ENCODE measurements at places on chromosomes 12 and 14. TPM values are rescaled to one million over a fixed set of nuclear protein-coding genes. Genes with fewer than 3 reads are reported as not detected.
A peak's percentile ranks its signal among the peaks of the same experiment; 100 is the strongest.

GRCh38 chr12:18979401-18980126 is 150.0 kb upstream of the PLEKHA5 start:
- H3K36me3 ChIP-seq: no peaks in the 10 kb centered on the region
- H3K27me3 ChIP-seq: no peaks in the 10 kb centered on the region
- peak overlapping the region; percentile 58 for H3K27ac ChIP-seq
- H3K4me1 ChIP-seq: no peaks in the 10 kb centered on the region
- H3K4me3 ChIP-seq: no peak overlapping the region

- H3K4me1 ChIP-seq: peaks cover 6% of the 10 kb centered on the region
- no peak overlapping the region for H3K27ac ChIP-seq
- H3K36me3 ChIP-seq: no peaks in the 10 kb centered on the region
- H3K27me3 ChIP-seq: no peaks in the 10 kb centered on the region
These were observed 25.2 kb upstream of the NTN4 start for GRCh38 chr12:95815632-95816212.

RIN3 gene
- total RNA-seq: 13.8 TPM

DNA sequence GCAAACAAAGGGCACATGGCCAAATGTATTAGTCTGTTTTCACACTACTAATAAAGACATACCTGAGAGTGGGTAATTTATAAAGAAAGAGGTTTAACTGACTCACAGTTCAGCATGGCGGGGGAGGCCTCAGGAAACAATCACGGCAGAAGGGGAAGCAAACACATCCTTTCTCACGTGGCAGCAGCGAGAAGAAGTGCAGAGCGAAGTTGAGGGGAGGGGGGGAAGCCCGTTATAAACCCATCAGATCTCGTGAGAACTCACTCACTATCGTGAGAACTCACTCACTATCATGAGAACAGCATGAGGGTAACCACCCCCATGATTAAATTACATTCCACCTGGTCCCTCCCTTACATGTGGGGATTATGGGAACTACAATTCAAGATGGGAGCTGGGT is 66.1 kb downstream of the ST8SIA1 start:
- H3K27ac ChIP-seq: no peak overlapping the region
- H3K27me3 ChIP-seq: no peaks in the 10 kb centered on the region
- H3K4me1 ChIP-seq: no peaks in the 10 kb centered on the region
- DNase-seq: no peak
- no peak overlapping the region for H3K4me3 ChIP-seq
- H3K36me3 ChIP-seq: no peaks in the 10 kb centered on the region

PIWIL1 gene
- total RNA-seq: not detected

DEPDC4 gene
- 0.47 TPM for total RNA-seq

DNA sequence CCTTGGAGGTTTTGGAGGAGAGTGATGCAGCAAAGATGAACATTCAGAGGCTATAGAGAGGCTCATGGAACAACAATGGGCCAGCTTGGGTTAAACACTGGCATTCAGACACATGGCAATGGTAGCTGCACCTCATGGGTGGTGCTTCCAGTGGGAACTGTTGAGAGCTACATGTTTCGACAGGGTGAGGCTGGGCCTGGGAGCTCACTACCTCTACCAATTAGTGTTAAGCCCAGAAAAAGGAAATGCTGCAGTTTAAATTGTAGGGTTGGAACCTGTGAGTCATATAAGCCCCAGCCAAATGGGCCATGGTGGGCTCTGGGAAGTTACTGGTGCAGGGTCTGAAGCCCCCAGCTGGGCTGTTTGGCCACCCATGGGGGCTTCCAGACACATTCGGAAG is 279.7 kb downstream of the ZFP36L1 start:
- no peaks in the 10 kb centered on the region for H3K36me3 ChIP-seq
- no peak overlapping the region for H3K4me3 ChIP-seq
- H3K27me3 ChIP-seq: no peaks in the 10 kb centered on the region
- H3K4me1 ChIP-seq: peaks cover 52% of the 10 kb centered on the region
- H3K27ac ChIP-seq: no peak overlapping the region

FSCB gene
- total RNA-seq: not detected

DNA sequence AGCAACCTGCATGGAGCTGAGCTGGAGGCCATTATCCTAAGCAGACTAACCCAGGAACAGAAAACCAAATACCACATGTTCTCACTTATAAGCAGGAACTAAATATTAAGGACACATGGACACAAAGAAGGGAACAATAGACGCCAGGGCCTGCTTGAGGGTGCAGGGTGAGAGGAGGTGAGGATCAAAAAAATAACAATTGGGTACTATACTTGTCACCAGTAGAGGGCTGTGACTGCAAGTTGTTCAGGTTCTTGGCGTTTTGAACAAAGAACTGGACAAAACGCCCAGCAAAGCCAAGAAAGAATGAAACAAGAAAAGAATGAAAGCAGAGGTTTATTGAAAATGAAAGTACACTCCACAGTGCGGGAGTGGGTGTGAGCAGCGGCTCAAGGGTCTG is 208.5 kb upstream of the NEDD1 start:
- no peak overlapping the region for H3K4me3 ChIP-seq
- no peaks in the 10 kb centered on the region for H3K27me3 ChIP-seq
- H3K4me1 ChIP-seq: no peaks in the 10 kb centered on the region
- no peaks in the 10 kb centered on the region for H3K36me3 ChIP-seq

GRCh38 chr12:7038591-7038990 is 20.3 kb upstream of the LPCAT3 start:
- no peak overlapping the region for H3K27ac ChIP-seq
- no peaks in the 10 kb centered on the region for H3K27me3 ChIP-seq
- no peaks in the 10 kb centered on the region for H3K36me3 ChIP-seq
- no peak for DNase-seq
- H3K4me3 ChIP-seq: no peak overlapping the region
- H3K4me1 ChIP-seq: no peaks in the 10 kb centered on the region

MGP gene
- 497 TPM for total RNA-seq

SOAT2 gene
- not detected for total RNA-seq

- no peak overlapping the region for H3K27ac ChIP-seq
- no peaks in the 10 kb centered on the region for H3K4me1 ChIP-seq
- no peaks in the 10 kb centered on the region for H3K27me3 ChIP-seq
- H3K36me3 ChIP-seq: peaks cover 10% of the 10 kb centered on the region
- no peak for DNase-seq
These were observed 22.7 kb upstream of the TEX22 start for GRCh38 chr14:105375635-105376057.

- no peak for DNase-seq
- no peak overlapping the region for H3K4me3 ChIP-seq
- H3K27ac ChIP-seq: no peak overlapping the region
- H3K4me1 ChIP-seq: peaks cover 9% of the 10 kb centered on the region
These were observed 123.0 kb downstream of the ESRRB start for GRCh38 chr14:76498976-76499375.

- no peak overlapping the region for H3K27ac ChIP-seq
- no peaks in the 10 kb centered on the region for H3K4me1 ChIP-seq
- H3K36me3 ChIP-seq: no peaks in the 10 kb centered on the region
- no peak overlapping the region for H3K4me3 ChIP-seq
These were observed 1442.0 kb downstream of the AACS start for GRCh38 chr12:126507231-126507630.

- no peaks in the 10 kb centered on the region for H3K4me1 ChIP-seq
- no peak overlapping the region for H3K4me3 ChIP-seq
- no peak overlapping the region for H3K27ac ChIP-seq
- no peak for DNase-seq
These were observed 273.9 kb upstream of the MIS18BP1 start for GRCh38 chr14:45526715-45527549.

DNA sequence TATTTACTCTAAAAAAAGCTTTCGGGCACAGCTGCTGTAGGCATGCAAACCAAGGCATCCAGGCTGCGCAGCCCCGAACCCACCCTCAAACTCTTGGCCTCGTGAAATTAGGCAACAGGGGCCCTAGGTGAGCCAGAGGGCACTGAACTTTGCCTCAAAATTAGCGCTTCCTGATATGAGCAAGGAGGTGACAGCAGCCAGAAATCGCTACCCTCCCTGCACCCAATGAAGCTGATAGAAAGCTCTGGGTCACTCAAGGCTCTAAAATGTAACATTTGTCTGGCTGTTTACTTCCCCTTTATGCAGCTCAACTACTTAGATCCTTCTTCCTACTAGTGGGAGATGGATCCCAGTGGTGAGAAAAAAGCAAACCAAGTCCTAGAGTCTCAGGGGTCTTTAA is 61.8 kb downstream of the PITPNM2 start:
- no peaks in the 10 kb centered on the region for H3K27me3 ChIP-seq
- peak overlapping the region; percentile 81 for H3K27ac ChIP-seq
- no peak overlapping the region for H3K4me3 ChIP-seq
- H3K4me1 ChIP-seq: peaks cover 94% of the 10 kb centered on the region

LRRC10 gene
- 43.8 TPM for total RNA-seq

BAZ2A gene
- total RNA-seq: 39.1 TPM

GRCh38 chr12:106975993-106976658 is 10.8 kb downstream of the MTERF2 start:
- DNase-seq: no peak
- peaks cover 81% of the 10 kb centered on the region for H3K4me1 ChIP-seq
- H3K27ac ChIP-seq: peak overlapping the region; percentile 73
- H3K27me3 ChIP-seq: no peaks in the 10 kb centered on the region

GRCh38 chr12:29771786-29772185 is 12.0 kb downstream of the TMTC1 start:
- H3K36me3 ChIP-seq: peaks cover 16% of the 10 kb centered on the region
- DNase-seq: no peak
- peaks cover 62% of the 10 kb centered on the region for H3K4me1 ChIP-seq
- no peak overlapping the region for H3K4me3 ChIP-seq
- H3K27ac ChIP-seq: no peak overlapping the region

- no peaks in the 10 kb centered on the region for H3K27me3 ChIP-seq
- H3K4me1 ChIP-seq: peaks cover 2% of the 10 kb centered on the region
- peaks cover 6% of the 10 kb centered on the region for H3K36me3 ChIP-seq
- no peak overlapping the region for H3K4me3 ChIP-seq
These were observed 15.4 kb downstream of the C1S start for GRCh38 chr12:7075939-7076338.

POTEM gene
- not detected for total RNA-seq

DNA sequence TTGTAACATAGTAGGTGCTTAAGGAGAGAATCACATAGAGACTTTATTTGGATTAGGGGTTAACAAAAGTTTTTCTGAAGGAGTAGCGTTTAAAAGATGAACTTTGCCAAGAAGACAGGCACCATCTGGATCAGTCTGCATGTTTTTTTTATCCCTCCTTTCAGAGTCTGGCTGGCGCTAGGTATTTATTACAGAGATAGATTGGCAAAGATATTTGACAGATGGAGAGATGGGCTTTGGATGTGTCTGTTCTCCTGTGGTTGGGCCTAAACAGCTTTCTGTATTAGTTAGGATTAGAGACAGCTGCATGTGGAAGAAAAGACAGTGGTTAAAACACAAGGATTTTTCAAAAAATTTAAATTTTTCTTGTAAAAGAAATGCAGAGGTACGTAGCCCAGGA is 133.9 kb downstream of the C12orf75 start:
- no peaks in the 10 kb centered on the region for H3K27me3 ChIP-seq
- no peak overlapping the region for H3K4me3 ChIP-seq
- H3K36me3 ChIP-seq: no peaks in the 10 kb centered on the region
- DNase-seq: no peak

DNA sequence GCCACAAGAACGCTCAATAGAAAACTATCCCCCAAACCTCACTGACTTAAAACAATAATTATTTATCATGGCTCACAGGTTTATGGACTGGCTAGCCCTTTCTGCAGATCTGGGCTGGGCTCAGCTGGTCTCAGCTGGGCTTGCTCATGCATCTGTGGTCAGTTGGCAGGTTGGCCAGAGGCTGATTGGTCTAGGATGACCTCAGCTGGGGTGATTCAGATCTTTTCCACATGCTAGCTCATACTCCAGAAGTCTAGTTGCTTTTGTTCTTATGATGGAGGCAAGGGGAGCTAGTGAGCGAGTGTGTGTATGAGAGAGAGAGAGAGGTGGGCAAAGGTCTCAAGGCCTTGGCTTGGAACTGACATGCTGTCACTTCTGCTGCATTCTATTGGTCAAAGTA is 181.2 kb upstream of the NRXN3 start:
- no peaks in the 10 kb centered on the region for H3K4me1 ChIP-seq
- peak overlapping the region; percentile 45 for H3K27ac ChIP-seq
- H3K27me3 ChIP-seq: no peaks in the 10 kb centered on the region
- H3K4me3 ChIP-seq: no peak overlapping the region
- no peaks in the 10 kb centered on the region for H3K36me3 ChIP-seq
- DNase-seq: peak; percentile 29

DNA sequence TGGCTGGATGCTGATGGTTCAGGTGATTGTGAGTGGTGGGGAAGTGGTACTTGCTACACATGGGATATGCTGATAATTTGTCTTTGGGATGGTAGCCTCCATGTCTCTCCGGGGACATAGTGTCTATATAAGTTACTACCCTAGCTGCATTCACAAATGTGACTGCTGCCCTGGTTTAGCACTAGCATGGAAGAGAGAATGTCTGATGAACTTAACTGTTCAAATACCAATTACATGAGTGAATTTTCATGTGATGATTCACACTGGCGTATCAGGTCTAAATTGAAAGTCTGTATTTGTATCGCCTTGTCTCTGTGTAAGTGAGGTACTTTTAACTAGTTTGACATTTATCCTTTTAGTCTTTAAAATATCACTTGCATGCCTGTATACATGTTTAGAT is 34.4 kb downstream of the ATF7IP start:
- H3K4me1 ChIP-seq: peaks cover 42% of the 10 kb centered on the region
- H3K27me3 ChIP-seq: no peaks in the 10 kb centered on the region

NPFF gene
- total RNA-seq: not detected

GRCh38 chr12:64065881-64066451 is 156.1 kb downstream of the KICS2 start:
- H3K27ac ChIP-seq: no peak overlapping the region
- H3K4me3 ChIP-seq: no peak overlapping the region
- peaks cover 9% of the 10 kb centered on the region for H3K4me1 ChIP-seq
- H3K36me3 ChIP-seq: peaks cover 12% of the 10 kb centered on the region

DNA sequence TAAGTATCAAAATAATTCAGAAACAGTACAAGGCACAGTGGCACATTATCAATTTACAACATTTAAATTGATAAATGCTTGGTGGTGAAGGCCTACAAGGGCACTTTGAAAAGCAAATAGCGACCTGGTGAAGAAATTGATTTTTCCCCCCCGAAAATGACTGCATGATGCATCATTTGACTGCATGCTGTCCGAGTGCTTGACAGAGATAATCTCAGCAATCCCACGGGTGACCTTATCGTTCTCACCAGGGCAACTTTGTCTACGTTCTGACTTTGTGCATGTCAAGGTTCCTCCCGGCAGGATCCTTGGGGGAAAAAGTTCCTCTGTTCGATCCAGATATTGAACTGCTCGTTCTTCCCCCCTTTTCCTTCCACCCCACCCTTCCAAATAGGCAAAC is 384.8 kb downstream of the EGLN3 start:
- H3K4me3 ChIP-seq: no peak overlapping the region
- H3K27me3 ChIP-seq: no peaks in the 10 kb centered on the region
- DNase-seq: no peak
- H3K36me3 ChIP-seq: no peaks in the 10 kb centered on the region
- no peak overlapping the region for H3K27ac ChIP-seq

BIN2 gene
- 1.6 TPM for total RNA-seq

- H3K36me3 ChIP-seq: no peaks in the 10 kb centered on the region
- no peak overlapping the region for H3K27ac ChIP-seq
- no peak for DNase-seq
- H3K4me1 ChIP-seq: peaks cover 5% of the 10 kb centered on the region
- H3K4me3 ChIP-seq: no peak overlapping the region
- H3K27me3 ChIP-seq: no peaks in the 10 kb centered on the region
These were observed 89.8 kb downstream of the CHST11 start for GRCh38 chr12:104546575-104546974.

BHLHE41 gene
- total RNA-seq: 33.4 TPM

PZP gene
- 0.36 TPM for total RNA-seq

C14orf93 gene
- 4.9 TPM for total RNA-seq

PAPOLA gene
- total RNA-seq: 136 TPM

KRT6C gene
- total RNA-seq: not detected
